ENCODE measurements at places on chromosomes 3 and 15. TPM values are rescaled to one million over a fixed set of nuclear protein-coding genes. Genes with fewer than 3 reads are reported as not detected.

The SOX14 gene
- not detected for total RNA-seq

The PLSCR2 gene
- not detected for total RNA-seq

The PIGZ gene
- 0.57 TPM for total RNA-seq

The IL20RB gene
- 0.63 TPM for total RNA-seq

The GP5 gene
- total RNA-seq: 0.31 TPM

The CD96 gene
- total RNA-seq: 68.3 TPM

The LACTB gene
- 29.1 TPM for total RNA-seq

The ACKR2 gene
- 1.4 TPM for total RNA-seq

The LCTL gene
- total RNA-seq: not detected

The UMPS gene
- total RNA-seq: 93.2 TPM

The BBS4 gene
- total RNA-seq: 16.6 TPM

The SUCNR1 gene
- total RNA-seq: 0.04 TPM

The LTF gene
- total RNA-seq: not detected

The CIDEC gene
- not detected for total RNA-seq

The XCR1 gene
- not detected for total RNA-seq

The MAGI1 gene
- total RNA-seq: 0.53 TPM

The ANKRD28 gene
- 44.1 TPM for total RNA-seq

The TPRG1 gene
- total RNA-seq: 19.1 TPM

The LRRC31 gene
- total RNA-seq: not detected

The SYNM gene
- 1.0 TPM for total RNA-seq

The KCNAB1 gene
- total RNA-seq: not detected

The EFHB gene
- 0.55 TPM for total RNA-seq

The ZPLD1 gene
- not detected for total RNA-seq

The SLC25A20 gene
- total RNA-seq: 21.3 TPM

The LRRK1 gene
- 0.44 TPM for total RNA-seq

The SST gene
- total RNA-seq: not detected

The DISP2 gene
- total RNA-seq: 0.36 TPM

The NANOGP8 gene
- total RNA-seq: not detected

The MST1R gene
- total RNA-seq: 0.99 TPM

The FAM81A gene
- total RNA-seq: 2.2 TPM

The GPR62 gene
- total RNA-seq: not detected

The GOLGA8J gene
- not detected for total RNA-seq

The RARRES1 gene
- total RNA-seq: not detected

The LMAN1L gene
- not detected for total RNA-seq

The TMEM207 gene
- not detected for total RNA-seq

The TMC3 gene
- not detected for total RNA-seq

The LRTM1 gene
- total RNA-seq: not detected

The ZNF639 gene
- 42.4 TPM for total RNA-seq

Data from activated CD8-positive, alpha-beta memory T cell treated with anti-CD3 and anti-CD28 coated beads for 36 hours (primary cell).